ENCODE measurements at places on chromosomes 2 and 18.

GRCh38 chr2:181973171-181973783 is 12.4 kb upstream of the PPP1R1C start:
- no peak for DNase-seq

DNA sequence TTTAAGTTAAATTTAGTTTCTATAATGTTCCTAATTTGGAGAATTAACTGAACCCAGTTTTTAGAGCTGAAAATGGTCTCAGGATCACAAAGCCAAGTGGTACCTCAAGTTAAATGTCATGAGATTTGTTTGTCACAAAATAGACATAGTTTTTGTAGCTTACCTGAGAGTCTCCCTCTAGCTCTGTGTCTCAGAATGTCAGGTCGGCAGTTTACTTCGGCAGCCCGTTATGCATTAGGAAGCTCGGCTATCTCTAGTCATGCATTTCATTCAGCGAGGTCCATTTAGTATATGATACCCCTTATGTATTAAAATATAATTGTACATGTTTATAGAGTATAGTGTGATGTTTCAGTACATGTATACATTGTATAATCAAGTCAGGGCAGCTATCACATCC is 155.6 kb downstream of the EML6 start:
- no peak for DNase-seq

GRCh38 chr2:118699447-118700175 is 147.8 kb downstream of the EN1 start:
- DNase-seq, result no peak

DNA sequence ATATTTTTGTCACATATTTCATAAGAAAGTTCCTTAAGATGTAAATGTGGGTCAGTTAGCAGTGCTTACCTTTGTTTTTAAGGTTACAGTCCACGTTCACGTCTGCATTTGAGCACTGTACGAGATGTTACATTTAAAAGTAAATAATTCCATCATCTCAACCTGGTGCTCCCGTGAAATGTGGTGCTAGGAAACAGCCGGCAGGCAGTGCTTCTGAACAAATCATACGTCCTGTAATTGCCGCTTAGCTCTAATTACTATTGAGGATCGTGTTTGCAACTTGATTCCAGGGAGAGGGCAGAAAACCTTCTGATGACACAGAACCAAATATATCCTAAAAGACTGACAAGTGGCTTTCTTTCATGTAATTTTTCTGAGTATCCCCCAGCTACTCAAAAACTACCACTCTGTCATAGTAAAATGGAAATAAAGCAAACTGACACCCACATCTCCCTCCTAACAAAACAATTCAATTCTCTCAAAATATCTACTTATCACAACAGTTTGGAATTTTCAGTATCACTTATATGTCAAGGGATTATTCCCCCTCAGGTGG is 297.8 kb upstream of the SESTD1 start:
- DNase-seq, result peak; percentile 72
